ENCODE measurements at places on chromosomes 5 and 9.

- DNase-seq, result no peak
Observed at GRCh38 chr5:96432216-96433065, 607 bp downstream of the PCSK1 start.

DNA sequence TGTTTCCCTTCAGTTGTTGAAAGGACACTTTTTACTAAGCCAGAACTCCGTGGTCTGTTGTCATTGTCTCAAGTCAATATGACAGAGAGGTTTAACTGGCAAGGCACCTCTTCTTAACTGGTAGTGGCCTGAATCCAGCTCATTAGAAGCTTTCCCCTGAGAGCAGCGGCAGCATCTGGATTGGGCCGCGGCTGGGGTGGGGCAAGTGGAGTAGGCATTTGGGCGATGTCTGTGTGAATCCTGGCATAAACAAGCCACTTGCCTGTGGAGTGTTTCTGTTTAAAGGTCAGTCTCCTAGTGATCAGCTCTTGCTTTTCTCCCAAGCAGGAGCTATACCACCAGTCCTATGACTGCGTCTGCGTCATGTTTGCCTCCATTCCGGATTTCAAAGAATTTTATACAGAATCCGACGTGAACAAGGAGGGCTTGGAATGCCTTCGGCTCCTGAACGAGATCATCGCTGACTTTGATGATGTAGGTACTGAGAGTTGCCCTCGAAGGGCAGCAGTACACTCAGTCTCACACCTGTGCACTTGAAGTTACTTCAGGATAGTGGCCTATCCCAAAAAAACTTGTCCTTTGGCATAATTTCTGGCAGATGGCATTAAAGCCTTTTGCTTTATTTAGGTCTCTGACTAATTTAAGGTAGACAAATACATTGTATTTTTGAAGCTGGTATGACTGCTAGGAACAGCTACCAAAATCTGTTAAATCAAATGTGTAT is 48.9 kb downstream of the CFAP90 start:
- DNase-seq, result no peak

GRCh38 chr9:38160613-38161215 is 91.7 kb upstream of the SHB start:
- peak; percentile 44 for DNase-seq

- no peak for DNase-seq
Observed at GRCh38 chr9:80493258-80493657, 921.5 kb downstream of the TLE4 start.

GRCh38 chr5:169701910-169702451 is 64.9 kb downstream of the DOCK2 start:
- no peak for DNase-seq

DNA sequence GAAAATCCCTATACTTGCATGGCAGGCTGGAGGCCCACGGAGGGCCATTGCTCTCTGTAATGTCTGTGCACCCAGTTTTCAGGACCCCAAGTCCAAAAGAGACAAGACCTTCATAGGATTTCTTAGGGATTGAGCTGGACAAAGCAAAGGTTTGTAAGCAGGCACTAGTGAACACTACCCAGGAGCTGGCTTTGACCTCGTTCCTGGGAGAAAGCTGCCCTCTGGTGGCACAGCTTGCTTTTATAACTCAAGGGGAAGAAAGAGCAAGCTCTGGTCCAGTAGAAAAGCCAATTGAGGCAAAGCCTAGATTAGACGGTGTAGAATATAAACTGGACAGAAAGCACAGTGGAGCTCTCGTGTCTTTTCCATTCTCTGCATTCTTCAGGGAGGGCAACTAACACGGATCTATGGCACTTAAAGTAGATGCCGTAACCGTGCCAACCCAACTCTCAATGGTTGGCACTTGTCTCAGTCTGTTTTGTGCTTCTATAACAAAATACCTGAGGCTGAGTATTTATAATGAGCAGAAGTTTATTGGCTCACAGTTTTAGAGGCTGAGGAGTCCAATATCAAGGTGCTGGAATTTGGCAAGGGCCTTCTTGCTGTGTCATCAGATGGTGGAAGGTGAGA is 7.9 kb downstream of the GABRP start:
- DNase-seq, result no peak

DNA sequence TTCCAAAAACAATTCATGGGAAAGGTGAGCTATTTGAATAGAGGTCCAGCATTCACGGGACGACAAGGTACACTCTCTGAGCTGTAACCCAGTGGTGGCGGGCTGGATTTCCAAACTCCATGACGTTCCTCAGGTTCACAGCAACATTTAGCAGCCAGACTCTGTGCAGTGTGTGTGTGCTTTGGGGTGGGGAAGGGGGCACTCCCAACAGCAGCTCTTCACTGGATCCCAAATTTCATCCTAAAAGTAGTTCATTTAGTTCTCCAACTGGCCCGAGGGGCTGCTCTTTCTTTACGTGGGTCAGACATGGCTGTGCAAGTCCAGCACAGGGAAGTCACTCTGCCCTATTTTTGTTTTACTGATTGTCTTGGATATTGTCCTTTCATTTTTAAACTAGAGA is 98.0 kb upstream of the IRX2 start:
- DNase-seq, result no peak

DNA sequence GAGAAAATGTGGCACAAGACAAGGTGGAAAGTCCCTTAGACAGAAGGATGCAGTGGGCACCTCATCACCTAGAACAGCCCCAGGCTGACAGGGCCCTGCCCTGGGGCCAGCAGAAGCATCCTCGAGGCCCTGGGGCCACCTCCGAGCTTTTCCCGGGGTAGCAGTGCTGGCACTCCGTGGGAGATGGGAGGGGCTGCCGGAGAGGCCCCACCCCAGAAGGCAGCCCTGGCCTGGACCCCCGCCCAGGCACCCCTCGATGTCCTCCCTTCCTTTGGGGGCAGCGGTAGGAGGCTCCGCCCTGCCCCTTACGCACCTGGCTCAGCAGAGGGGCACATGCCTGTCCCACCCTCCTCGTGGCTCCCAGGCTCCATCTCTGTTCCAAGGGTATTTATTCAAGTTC is 17.7 kb upstream of the NSMF start:
- DNase-seq, result no peak

GRCh38 chr5:78577071-78577807 is 71.3 kb downstream of the LHFPL2 start:
- DNase-seq, result no peak

GRCh38 chr9:97305501-97306298 is 1.8 kb upstream of the CCDC180 start:
- DNase-seq, result no peak

DNA sequence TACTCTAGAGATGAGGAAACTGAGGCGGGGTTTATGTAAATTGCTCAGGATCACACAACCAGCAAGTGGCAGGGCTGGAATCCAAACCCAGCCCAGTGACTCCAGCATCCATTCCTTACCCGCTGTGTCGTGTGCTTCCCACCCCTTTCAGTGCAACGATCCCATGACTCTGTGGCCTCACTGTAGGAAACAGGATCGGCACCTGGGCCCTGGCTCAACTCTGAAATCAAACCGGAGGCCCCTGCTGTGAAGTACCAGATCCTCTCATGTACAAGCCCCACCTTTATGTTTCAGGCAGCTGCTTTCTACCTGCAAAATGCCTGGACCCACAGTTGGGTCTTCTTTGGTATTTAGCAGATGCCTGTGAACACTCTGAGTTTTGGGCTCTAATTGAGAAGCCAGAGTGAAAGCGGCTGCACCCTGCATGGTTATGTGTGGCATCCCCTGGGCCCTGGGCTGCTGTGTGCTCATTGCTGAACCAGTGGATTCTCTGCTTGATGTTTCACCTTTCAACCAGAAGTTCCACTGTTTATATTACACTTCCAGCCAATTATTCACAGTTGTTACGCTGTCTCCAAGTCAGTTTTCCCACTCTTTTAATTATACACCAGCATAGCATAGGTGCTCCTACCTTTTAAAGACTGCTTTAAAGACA is 36.7 kb downstream of the ABLIM3 start:
- no peak for DNase-seq

DNA sequence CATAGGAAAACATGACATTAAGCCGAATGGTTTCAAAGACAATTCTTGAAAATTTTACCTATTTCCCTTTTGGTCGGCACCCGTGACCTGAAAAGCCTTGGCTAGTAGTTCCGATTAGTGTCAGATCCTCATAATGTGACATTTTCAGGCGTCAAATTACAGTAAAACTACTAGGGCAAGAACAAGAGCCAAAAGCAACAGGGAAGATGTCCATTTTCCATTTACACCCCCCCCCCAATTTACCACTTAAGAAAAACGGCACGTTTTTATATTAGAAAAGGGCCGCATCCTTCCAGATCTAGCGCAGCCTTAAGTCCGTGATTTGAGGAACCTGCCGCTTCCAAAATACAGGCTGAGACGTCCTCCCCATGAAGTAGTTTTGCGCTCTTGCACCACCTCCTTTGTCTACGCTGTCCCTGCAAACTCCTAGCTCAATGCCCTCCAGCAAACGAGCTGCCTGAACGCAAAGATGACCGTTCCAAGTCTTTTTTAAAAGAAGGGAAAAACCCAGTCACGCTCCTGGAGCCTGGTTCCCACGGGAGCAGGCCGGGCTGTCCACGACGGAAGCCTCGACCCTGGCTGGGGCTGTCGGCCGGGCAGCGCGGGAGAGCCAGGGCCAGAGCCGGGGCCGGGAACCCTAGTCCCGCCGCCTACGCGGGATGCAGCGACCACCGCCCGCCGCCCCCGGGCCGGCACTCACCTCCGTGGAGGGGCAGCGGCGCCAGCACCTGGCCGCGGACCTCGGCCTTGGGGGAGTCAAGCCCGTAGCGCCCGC is 616 bp downstream of the RNF130 start:
- no peak for DNase-seq

- no peak for DNase-seq
Observed at GRCh38 chr9:89740722-89741121, 135.9 kb downstream of the GADD45G start.

GRCh38 chr9:21141427-21141882 is at the start of gene IFNW1:
Gene IFNW1 (minus strand): TSS chr9:21141832. CDS start chr9:21141570, 262 bp downstream.
- DNase-seq, result no peak

- no peak for DNase-seq
Observed at GRCh38 chr9:95373069-95373681, 55.7 kb upstream of the FANCC start.
